SK-N-DZ (cell line): ENCODE measurements at places on chromosomes 13 and 19.

DNA sequence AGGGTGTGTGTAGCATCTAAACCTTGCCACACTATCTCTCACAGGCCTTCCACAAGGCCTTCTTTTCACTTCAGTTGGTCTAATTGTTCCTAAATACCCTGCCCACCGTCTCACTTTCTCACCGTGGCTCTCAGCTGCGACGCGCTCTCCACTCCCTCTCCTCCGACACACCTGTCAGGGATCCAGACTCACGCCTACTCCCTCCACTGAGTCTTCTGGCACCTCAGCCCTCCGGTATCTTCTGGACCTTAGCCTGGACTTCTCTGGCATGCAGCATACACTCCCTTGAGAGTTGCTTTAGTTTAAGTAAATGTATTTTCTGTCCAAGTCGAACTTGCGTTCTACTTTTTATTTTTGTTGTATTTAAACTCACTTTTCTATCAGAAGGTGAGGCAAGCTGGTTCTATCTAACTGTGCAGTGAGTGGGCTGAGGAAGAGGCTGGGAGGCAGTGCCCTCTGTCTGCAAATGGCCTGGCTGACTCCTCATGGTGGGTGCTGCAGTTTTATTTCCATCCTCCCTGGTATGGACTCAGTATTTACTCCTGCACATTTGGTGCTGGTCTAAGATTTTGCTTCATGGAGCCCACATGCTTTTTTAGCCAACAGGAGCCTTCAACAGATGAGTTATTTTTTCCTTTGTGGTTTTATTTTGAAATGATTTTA, 28.5 kb upstream of the ARGLU1 start:
- no peak for DNase-seq

DNA sequence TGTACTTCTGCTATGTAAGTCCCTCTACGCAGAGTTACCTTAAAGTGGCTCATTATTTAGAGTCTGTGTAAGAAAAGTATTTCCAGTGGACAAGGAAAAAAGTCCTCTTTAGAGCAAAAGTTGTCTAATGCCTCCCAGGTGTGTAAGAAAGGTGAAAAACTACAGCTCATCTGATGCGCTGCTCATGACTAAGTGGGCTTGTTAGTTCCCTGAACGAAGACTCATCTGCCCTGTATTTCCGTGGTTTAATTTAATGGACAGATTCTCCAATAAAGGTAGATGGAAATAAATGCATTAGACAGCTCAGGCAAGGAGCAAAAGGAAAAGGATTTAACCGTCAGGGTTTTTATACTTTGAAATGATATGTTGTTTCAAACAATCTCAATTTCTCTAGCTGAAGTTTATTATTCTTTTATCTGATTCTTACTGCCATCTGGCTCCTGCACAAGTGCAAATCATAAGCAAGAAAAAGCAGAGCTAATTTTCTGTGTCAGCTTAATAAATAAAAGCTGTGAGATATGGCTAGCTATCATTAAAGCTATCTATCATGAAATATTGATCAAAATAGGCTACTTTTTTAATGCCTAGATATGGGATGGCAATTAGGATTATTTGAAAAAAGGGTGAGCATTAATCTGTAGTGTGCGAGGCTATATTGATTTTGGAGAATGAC, 73.7 kb upstream of the PCDH9 start:
- DNase-seq = no peak

GRCh38 chr19:23822735-23823134, 64.0 kb upstream of the ZNF681 start:
- DNase-seq = no peak

GRCh38 chr19:10214784-10215183, 16.3 kb downstream of the S1PR2 start:
- no peak for DNase-seq

GRCh38 chr13:71474936-71475335, 392.1 kb downstream of the DACH1 start:
- DNase-seq = no peak

DNA sequence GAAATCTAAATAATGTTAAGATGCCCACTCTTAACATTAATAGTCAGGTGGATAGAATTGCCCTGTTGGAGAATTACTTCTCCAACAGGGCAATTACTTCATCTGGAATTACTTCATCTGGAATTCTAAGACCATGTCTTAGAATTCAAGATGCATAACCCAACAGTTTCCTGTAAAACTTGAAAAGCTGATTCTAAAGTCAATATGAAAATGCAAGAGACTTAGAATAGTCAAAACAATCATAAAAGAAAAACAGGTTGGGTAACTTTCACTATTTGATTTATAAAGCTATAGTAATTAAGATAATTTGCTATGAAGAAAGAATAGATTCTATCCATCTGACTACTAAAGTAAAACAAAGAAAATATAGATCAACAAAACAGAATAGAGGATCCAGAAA, 75.2 kb downstream of the ABCC4 start:
- DNase-seq = no peak

DNA sequence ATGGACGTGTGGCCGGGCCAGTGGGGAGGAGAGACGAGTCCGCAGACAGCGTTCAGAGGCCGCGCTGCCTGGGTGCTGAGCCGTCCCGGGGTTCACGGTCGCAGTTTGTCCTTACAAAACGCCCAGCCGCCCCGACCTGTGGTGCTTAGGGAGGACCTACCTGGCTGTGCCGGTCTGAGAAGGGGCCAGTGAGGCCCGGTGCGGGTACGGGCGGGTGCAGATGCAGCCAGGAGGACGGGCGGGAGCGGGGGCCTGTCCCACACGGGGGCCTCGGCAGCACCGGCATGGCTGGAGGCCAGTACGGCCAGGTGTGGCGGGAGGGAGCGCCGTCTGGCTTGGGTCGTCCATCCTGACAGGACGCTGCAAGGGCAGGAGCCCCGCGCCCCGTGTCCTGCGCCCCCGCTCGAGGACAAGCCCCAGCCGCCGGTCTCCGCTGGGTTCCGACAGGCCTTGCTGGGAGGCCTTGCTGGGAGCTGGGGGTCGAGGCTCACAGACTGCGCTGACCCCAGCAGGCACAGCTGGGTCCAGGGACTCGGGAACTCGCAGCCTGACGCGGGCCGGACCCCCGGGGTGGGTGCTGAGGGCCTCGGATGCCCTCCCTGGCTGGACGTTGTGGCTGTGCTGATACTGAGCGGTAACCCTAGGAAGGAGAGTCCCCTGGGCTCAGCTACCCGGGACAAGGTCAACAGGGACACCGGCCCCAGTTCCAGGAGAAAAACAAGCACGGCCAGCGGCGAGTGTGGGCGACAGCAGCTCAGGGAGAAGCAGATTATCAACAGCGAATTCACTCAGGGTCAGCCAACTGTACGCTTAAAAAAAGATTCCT, 5.3 kb upstream of the PROZ start:
- peak; percentile 52 for DNase-seq

- no peak for DNase-seq
Measured at GRCh38 chr19:5023128-5023571, 54.2 kb downstream of the KDM4B start.

- DNase-seq = no peak
Measured at GRCh38 chr19:54206030-54206830, 5.6 kb downstream of the RPS9 start.

GRCh38 chr19:43675269-43675879, 5.4 kb upstream of the PLAUR start:
- DNase-seq = no peak

DNA sequence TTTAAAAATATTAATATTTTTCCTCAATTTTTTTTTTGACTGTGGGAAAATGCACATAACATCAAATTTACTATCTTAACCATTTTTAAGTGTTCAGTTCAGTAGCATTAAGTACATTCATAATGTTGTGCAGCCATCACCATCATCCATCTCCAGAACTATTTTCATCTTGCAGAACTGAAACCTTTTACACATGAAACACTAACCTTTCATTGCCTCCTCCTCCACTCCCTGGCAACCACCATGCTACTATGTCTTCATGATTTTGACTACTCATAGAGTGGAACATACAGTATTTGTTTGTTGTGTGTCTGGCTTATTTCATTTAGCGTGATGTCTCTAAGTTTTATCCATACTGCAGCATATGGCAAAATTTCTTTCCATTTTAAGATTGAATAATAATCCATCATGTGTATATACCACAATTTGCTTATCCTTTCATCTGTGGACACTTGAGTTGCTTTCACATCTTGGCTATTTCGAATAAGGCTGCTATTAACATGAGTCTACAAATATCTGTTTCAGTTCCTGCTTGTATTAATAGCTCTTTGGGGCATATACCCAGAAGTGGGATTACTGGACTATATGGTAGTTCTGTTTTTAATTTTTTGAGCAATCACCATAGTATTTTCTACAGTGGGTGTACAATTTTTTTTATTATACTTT, 376.4 kb downstream of the MTUS2 start:
- no peak for DNase-seq

- no peak for DNase-seq
Measured at GRCh38 chr13:51778392-51778791, 25.6 kb downstream of the DHRS12 start.

- DNase-seq = no peak
Measured at GRCh38 chr13:101739382-101740178, 287.1 kb downstream of the ITGBL1 start.

DNA sequence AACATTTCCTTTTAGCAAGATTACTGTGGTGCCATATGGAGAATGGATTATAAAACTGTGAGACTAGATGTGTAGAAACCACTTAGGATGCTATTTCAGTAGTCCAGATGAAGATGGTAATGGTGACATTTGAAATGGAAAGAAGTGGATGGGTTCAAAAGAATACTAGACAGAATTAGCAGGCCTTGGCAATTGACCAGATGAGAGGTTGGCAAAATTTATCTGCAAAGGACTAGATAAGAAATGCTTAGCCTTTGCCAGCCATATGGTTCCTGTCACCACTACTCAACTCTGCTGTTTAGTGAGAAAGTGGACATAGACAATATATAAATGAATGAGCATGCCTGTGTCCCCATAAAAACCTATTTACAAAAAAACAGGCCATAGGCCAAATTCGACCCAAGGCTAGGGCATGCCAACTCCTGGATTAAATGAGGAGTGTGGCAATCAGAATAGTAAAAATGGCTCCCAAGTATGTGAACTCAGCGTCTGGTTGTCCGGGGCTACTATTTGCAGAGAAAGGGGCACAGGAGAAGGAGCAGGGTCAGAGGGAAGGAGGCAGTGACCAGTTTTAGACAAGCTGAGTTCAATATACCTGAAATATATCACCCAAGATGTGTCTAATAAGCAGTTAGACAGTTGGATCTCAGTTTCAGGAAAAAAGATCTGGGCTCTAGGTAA, 98.4 kb downstream of the ENOX1 start:
- no peak for DNase-seq
